PC-3 (cell line): ENCODE measurements at places on chromosomes 7 and 10.

DNA sequence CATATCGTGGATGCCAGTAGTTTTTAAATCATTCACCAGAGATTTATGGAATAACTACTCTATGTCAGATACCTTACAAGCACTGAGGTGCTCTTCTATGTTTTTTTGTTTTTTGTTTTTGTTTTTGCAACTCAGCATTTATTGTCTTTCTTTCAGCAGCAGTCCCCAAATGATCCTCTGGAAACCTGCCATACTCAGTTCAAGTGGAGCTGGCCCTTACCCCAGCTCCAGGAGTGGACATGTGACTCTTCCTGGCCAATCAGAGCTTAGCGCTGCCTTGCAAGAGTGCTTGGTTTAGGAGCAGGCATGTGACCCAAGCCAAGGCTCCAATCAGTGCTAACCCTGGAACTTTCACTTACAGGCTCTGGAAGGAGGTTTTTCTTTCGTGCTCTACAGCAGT, 356.6 kb upstream of the ZMIZ1 start:
- no peak for DNase-seq

DNA sequence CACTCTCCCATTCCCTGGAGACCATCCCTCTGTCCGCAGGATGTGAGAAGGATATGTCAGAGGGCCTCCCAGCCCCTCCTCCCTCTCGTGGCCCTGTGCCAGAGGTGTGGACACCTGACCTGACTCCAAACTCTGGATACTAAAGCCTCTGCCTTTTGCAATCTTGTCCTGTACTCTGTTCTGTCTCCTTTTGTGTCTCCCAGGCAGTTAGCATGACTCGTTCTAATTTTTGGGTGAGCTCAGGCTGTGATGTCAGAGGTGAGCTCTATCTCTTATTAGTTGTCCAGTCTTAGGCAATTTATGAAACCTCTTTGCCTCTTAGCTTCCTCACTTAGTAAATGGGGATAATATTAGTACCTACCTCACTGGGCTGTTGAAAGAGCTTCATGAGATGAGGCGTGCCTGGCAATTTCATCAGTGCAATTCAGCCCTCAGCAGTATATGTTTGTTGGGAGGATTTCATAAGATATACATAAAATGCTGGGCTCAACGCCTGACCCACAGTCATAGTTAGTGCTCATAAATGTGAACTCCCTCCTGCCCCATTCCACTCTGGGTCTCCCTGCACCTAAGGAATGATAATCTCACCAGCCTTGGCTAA, 10.9 kb downstream of the MARVELD1 start:
- DNase-seq: no peak

DNA sequence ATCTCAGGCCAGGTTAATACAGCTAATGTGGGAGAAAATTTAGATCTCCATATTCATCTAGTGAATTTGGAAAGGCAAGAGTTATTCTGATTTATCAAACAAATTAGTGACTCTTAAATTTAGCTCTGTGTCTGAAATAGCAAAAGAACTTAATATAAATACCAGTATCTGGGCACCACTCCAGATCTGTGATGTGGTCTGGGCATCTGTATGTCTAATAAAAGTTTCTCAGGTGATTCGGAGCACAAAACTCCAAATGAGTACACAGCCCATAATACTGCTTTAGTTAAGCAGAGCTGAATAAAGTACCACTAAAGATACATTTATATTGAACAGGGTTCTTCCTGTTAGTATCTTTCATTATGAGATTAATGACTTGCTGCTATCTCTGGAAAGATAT, 261.4 kb downstream of the BAMBI start:
- peak; percentile 41 for DNase-seq

DNA sequence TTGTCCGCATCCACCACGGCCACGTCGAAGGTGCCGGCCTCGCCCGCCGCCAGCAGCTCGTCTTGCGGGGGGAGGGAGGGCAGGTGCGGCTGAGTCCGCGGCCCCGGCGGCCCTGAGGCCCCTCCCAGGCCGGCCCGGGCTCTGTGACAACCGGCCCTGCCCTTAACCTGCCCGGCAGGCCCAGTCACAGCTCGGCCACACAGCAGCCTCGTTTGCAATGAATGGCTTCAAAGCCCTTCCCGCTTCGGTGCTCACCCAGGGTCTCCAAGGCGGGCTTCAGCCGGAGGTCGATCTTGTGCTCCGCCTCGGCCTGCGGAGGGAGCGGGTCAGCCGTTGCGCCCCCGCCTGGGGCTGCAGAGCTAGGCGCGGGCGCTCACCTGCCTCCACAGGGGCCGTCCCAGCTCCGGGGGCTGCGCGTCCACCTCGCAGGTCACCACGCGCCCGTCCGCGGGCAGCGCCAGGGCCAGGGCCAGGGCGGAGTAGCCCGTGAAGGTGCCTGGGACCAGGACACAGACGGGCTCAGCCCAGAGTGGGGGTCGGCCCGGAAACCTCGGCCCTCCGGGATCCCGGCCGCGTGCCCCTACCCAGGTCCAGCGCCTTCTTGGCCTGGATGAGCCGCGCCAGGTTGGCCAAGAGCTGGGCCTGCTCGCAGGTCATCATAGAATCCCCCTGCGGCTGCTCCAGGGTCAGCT, 928 bp downstream of the COMTD1 start:
- peak; percentile 35 for DNase-seq

DNA sequence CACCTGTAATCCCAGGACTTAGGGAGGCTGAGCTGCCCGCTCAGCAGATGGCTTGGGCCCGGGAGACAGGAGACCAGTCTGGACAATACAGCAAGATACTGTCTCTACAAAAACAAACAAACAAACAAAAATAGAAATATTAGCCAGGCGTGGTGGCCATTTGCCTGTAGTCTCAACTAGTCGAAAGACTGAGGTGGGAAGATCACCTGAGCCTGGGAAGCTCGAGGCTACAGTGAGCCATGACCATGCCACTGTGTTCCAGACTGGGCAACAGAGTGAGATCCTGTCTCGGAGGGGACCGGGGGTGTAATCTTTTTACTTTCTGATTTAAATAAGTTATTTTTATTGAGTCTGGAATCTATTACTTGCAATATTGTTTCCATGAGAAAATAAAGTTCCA, 274.6 kb downstream of the PARD3 start:
- DNase-seq: no peak

- DNase-seq: no peak
Measured at GRCh38 chr10:69642747-69643146, 12.7 kb downstream of the FAM241B start.

GRCh38 chr7:44383566-44383965, 58.2 kb upstream of the CAMK2B start:
- peak; percentile 21 for DNase-seq

- no peak for DNase-seq
Measured at GRCh38 chr10:21943633-21944265, 59.8 kb downstream of the DNAJC1 start.

GRCh38 chr10:71627956-71628355, 91.6 kb downstream of the C10orf105 start:
- DNase-seq: no peak

DNA sequence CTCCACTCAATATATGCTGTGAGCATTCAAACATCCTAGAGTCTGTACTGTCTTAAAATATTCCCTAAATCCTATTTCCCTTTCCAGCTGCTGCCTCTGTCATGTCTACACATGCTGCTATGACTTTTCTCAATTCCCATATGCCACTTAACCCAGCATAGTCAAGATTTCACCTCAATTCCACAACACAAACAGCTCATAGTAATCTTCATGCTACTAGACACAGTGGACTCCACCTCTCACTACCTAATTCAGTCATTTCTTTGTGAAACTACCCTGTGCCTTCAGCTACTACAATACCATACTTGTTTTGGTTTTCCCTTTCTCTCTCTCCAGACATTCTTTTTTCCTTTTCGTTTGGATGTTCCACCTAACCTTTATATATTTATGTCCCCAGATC, 45.5 kb downstream of the GSAP start:
- no peak for DNase-seq

DNA sequence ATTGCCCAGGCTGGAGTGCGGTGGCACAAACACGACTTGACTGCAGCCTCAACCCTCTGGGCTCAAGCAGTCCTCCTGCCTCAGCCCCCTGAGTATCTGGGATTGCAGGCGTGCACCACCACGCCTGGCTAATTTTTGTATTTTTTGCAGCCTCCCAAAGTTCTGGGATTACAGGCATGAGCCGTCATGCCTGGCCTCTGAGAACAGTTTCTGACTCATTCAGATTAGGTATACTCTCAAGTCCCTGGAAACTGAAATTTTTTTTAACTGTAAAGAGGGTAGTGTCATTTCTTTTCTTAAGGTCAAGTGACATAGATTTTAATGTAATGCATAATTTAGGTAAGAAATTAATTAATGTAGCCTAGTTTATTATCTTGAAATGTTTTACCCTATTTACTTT, 104.7 kb downstream of the SEPTIN7 start:
- DNase-seq: no peak

- DNase-seq: no peak
Measured at GRCh38 chr10:14683256-14683655, 91.4 kb downstream of the FAM107B start.

DNA sequence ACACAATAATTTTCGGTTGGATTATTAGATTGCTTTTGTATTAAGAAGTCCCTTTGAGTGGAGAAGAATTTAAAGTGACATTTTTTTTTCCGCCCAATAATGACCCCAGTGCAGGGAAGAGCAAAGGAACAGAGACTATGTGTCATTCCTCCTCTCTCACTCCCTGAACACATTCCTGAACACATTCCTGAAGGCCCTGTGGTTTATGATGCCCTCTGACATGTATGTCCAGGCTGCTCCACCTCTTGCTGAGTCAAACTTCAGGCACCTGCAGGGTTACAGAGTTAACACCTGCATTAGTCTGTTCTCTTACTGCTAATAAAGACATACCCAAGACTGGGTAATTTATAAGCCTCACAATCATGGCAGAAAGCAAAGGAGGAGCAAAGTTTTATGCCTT, 704.0 kb upstream of the LRRN3 start:
- peak; percentile 85 for DNase-seq

DNA sequence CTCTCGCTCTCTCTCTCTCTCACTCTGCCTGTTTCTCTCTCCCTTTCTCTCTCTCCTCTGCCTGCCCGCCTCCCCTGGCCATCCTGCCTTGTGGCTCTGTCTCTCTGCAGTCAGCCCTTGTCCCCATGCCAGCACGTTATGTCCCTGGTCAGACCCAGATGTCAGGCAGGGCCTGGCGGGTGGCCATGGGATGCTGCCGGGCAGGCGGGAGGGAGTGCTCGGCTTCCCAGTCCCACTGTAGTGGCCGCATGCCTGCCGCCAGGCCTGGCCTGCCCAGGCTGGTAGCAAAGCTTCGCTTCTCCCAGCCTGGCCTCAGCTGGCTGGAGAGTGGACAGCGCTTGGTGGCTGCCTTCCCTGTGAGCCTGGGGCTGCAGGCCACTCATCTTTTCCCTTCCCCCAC, 121.5 kb upstream of the ZNF716 start:
- no peak for DNase-seq

GRCh38 chr7:100639995-100640516, 1.3 kb downstream of the TFR2 start:
- DNase-seq: no peak

DNA sequence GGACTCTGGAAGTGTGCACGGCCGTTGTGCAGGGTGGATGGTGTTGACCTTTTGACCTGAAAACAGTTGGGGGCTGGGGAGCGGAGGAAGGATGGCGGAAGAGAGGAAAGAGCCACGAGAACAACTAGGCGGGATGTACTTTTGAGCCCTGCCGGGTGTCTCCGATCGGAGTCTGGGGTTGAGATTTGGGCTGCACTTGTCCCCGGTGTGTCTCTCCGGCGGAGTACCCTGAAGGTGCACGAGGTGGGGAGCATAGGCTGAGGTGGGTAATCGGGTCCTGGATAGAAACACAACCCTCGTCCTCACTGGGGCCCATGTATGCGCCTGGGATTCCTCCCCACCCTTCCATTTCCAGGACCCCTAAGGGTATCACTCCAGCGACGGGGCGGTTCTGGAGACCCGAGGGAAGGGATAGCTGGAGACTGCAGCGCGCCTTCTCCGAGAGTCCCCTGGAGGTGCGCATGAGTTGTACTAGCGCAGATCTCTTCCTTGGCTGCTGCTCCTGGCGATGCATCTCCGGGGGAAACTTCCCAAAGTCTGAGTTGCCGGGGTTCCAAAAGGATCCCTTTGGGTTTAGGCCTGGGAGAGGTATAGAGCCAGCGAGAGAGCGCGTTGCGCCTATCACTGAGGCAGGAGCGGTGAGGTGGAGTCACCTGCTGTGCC, 4.6 kb upstream of the HMX2 start:
- DNase-seq: no peak

DNA sequence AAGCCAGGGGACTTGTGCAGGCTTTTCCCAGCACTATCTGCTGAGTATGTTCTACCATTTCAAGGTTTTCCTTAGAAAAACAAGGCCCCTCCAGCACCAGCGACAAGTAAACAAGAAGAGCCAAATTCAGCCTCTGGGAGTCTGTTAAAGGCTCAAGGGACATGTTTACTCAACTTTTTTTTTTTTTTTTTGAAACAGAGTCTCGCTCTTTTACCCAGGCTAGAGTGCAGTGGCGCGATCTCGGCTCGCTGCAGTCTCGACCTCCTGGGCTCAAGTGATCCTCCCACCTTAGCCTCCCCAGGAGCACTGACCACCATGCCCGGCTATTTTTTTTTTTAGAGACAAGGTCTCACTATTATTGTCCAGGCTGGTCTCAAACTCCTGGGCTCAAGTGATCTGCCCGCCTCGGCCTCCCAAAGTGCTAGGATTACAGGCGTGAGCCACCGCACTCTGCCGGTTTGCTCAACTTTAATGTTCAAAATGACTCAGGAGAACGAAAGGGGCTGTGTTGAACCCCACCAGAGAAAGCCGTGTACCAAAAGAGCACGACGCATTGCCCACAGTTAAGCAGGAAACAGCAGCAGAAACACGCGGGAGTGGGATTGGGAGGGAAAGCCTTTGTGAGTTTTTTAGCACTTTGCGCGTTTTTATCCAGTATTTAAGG, 772 bp downstream of the PRDX3 start:
- DNase-seq: no peak

- DNase-seq: no peak
Measured at GRCh38 chr7:21317966-21318915, 109.6 kb upstream of the SP4 start.

DNA sequence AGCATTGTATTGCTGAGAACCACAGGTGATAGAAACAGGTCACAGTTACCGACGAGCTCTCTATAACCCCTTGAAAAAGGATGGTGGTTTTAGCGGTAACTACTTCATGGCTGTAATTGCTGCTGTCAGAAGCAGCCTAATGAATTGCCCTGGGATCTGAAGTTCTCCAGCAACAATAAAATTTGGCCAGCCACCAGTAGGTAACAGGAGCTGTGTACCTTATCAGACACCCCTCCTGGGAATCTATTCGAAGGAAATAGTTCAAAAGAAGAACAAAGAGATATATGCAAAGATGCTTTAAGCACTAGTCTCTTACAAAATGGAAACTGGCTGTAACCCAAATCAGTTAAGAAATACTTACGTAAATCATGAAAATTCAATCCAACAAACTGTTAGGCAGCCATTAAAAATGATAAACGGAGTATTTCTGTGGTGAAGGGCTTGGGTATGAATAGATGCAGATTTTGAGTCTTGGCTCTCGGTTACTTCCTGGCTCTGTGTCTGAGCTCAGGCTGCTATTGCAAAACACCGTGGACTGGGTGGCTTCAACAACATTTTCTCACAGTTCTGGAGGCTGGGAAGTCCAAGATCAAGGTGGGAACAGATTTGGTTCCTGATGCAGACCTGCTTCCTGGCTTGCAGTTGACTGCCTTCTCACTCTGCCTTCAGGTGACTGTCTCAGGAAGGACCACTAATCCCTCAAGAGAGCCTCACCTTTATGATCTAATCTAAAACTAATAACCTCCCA, 1.6 kb downstream of the MSRB2 start:
- peak; percentile 17 for DNase-seq

GRCh38 chr10:33773886-33774480, 439.5 kb upstream of the NRP1 start:
- DNase-seq: no peak
